Lung (tissue), 17 donors: ENCODE measurements at places on chromosomes 6 and 20.
A peak's percentile ranks its signal among the peaks of the same experiment; 100 is the strongest.

GRCh38 chr6:72811971-72812421, 190.1 kb downstream of the KCNQ5 start:
- DNase-seq: peak; percentile 81

DNA sequence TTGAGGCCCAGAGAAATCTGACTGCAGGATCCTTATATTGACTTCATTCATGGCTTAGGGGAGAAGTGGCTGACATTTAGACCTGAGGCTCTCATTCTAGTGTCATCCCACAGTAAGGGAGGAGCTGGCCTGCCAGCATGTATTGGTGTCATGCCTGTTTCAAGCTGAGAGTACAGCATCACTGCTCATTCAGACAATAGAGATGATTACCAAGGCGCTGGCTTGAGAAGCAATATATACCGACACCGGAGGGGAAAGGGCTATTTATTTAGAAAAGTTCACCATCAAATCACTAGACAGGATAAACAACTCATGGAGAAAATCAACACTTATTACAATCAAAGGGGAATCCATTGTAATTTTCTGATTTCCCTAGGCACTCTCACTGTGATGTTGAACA, 84.4 kb upstream of the HDAC2 start:
- no peak for DNase-seq

DNA sequence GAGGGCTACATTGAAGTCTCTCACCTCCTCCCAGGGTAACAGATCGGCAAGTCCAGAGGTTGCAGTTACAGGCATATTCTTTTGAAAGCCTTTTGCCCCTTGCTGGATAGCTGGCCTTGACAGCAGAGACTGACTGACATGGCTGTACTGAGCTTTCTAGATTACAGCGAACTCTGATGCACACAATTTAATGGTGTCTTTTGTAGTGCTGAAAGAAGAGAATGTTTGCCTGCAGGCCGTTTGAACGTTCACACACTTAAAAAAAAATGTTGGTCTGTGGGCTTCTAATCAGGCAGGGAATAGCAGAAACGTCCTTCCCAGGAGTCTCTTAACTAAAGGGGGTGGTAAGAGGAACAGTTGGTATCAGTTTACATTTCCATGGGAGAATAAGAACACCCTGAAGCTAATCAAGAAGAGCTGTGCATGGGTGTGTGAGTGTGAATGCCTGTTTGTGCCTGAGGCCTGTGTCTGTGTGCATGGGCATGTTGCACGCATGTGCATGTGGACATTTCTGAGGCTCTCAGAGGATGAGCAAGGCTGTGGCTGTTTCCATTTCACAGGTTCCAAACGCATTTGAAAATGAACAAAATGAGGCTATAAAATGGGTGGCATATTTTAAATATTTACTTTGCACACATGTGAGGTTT, 213.9 kb upstream of the SSTR4 start:
- no peak for DNase-seq

DNA sequence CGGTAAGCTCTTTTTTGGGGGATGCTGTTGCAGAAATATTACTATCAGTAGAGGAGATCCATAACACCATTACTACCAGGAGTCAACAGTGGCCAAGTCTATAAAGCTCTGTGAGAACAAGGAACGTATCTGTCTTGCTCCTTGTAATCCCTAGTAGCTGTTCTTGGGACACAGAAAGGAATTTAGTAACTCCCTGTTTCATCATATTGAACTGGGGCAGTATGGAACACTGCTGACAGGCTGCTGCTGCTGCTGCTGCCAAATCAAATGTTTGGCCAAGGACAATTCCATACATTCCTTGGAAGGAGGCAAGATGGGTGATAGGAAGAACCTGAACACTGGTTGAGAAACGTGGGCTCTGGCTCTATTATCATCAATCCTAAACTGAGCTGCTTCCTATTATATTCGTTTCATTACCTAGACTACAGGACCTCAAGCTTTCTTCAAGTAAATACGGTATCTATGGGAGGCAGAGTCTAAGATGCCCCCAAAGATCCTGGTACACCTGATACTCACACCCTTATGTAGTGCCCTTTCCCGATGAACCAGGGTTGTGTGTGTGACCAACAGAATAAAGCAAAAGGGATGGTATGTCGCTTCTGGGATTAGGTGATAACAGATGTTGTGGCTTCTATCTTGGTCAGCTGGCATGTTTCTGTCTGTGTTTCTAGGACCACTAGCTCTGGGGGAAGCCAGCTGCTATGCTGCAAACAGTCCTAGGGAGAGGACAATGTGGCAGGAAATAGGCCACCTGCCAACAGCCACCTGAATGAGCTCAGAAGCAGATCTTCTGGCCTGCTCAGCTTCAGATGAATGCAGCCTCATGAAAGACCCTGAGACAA, 39.5 kb downstream of the ELOVL5 start:
- DNase-seq: peak; percentile 57

DNA sequence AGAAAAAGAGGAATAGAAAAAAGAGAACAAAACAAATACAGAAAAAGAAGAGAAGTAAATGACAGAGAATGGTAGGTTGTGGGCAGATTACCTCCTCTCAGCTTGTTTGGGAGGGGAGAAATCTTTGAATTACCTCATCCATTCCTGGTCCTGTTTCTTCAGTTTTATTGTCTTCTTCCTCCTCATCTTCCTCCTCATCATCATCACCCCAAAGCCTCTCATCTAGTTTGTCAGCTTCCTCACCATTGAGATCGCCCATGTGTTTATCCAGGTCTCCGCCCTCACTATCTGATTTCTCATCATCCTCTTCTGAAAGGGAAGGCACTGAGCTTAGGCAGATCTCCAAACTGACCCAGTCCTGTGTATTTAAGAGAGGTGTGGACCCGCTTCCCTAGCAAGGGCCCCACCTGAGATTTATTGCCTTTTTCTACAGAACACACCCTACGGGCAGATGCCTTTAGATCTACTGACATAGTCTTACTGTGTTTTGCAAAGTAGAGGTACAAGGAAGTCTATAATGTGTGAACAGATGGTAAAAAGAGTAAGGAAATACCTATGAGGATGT, 24.2 kb upstream of the LYRM2 start:
- no peak for DNase-seq

- no peak for DNase-seq
Measured at GRCh38 chr20:50578061-50578777, 68.0 kb downstream of the PTPN1 start.

- DNase-seq: peak; percentile 83
Measured at GRCh38 chr6:6834356-6835222, 246.1 kb downstream of the LY86 start.

GRCh38 chr20:62938105-62938888, at the start of gene GID8:
GID8 (plus strand) TSS chr20:62938147; CDS start chr20:62941503, 3,356 bp downstream.
- peak; percentile 54 for DNase-seq

DNA sequence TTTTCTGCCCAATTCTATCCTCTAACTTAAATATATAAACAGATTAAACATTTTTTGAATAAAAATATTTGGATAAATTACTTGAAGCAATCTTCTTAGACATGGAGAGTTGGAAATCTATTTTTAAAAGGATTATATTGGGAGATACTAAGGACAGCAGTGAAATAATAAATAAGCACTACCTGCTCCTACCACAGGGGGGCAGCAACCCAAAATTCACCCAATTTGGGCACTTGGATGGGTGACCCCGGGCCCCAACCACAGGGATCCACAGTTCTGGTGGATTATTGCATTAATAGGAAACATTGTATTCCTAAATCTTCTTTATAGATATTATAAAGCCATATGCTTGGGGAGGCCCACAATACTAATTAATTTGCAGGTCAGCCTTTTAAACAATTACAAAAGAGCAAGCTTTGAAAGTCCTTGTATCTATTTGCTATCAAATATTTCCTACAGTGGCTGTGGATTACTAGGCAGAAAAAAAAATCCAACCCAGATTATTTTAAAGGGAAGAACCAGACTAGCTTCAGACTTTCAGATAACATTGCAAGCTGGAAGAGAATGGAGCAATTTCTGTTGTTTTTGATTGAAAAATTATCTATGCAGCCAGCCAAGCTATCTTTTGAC, 66.4 kb upstream of the PDE10A start:
- no peak for DNase-seq

GRCh38 chr20:7994809-7995208, 24.8 kb downstream of the TMX4 start:
- no peak for DNase-seq

GRCh38 chr20:3430376-3431069, 23.1 kb upstream of the DNAAF9 start:
- DNase-seq: peak; percentile 10

GRCh38 chr20:34047917-34048316, 54.2 kb downstream of the RALY start:
- no peak for DNase-seq

GRCh38 chr6:24920136-24920535, 15.6 kb downstream of the RIPOR2 start:
- no peak for DNase-seq

DNA sequence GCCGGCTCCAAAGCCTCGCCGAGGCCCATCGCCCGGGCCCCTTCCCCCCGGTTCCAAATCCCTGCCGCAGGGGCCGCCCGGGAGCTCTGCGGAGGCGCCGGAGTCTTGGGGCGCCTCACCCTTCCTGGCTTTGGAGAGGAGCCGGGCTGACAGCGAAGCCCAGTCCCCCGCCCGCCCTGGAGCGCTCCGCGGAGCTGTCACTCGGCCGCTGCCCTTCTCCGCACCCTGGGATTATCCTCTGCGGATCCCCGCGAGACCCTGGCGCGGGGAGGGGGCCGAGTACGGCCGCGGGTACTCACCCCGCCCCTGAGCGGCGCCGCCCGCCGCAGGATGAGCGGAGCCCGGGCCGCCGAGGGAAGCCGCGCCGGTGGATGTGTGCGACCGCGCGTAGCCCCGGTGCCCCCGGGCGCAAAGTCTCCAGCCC, 343 bp downstream of the SNAP91 start:
- DNase-seq: peak; percentile 9
